ENCODE measurements at places on chromosomes 1 and 21.

DNA sequence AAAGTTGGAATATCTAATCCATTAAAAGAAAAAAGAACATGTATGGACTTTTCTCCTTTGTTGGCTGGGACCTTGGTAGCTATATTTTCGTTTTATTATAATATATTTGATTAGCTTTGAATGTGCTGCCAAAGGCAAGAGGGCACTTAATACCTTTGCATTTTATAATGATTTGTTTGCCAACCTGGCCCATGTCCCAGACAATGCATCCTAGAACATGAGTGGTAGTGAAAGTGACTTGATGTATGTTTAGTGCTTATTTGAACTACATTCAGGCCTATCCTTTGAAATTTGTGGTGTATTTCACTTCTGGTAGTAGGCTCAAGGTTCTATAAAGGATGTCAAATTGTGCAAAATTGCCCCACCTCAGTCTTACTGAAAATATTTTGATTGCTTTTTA is 25.9 kb downstream of the CACHD1 start:
- no peak for DNase-seq

DNA sequence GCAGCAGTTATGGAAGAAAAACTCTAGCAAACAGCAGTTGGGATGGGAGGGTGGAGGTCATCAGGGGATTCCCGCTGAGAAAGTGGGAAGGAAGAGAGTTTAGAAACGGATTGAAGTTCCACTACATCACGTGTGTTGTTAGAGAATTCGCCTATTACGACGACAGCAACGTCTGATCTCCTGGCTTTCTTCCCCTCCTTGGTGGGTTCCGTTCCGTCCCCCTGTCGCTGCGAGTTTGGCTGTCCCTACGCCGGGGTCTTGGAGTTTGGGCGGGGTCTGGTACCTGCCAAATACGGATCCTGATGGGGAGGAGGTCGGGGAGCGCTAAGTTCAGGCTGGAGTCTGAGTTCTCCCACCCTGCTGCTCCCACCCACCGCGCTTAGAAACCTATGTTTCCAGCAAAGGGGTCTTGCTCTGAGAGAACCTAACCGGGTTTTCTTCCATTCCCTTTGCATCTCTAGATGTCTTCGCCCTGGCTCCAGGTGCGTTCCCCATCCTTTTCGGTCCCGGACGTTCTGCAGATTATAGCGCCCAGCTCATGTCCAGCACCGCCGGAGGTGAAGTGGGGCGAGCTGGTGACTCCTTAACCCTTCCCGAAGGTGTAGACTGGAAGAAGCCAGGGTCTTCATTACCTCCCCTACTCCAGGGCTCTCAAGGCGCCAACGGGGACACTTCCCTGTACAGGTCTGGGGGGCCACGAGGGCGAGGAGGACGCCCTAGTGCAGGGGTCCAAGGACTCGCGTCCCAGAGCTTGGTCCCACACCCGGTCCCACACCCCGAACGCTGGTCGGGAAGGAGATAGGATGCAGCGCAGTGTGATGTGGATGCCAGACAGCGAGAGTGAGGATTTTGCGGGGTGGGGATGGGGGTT is 641 bp upstream of the KCNK2 start:
- DNase-seq = no peak

GRCh38 chr1:53272349-53272748 is 34.0 kb upstream of the MAGOH start:
- DNase-seq = no peak

DNA sequence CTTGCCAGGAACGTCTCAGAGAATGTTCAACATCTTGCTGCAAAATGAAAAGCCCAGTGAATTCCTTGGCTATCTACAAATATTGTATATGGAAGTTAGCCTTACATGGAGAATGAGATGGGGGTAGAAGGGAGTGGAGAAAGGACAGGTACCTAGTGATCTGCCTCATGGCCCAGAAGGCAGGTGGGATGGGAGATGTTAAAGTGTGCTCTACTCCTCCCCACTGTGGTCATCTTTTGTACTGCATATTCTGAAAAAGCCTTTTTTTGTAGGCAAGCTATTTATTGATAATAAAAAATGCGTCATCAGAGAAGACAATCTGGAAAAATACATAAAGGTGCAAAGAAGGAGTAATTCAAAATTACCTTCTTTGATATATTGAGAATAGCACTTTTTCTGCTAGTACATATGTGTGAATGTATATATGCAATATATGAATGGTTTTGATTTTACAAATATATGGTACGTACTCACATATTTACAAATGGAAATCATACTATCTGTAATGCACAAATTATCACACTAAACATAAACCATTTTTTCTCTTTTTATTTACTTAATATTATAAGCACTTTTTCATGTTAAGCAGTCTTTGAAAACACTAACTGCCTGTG is 19.1 kb upstream of the SLC5A9 start:
- peak; percentile 42 for DNase-seq

DNA sequence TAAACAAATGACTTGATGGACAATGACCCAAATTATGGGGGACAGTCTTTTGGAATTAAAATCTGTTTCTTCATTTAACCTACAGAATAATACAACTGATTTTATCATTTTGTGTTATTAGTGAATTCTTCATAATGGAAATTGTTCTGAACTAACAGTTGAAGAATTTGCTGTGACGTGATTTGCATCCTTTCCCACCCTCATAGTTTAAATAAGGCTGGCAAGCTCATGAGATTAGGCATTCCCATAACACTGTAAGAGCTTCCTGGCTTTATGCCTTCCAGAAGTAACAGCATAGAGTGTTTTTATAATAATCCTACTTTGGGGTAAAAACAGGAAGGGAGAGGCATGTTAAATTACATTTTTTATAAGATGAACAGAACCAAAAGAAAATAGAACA is 95.7 kb downstream of the ATP6V1G3 start:
- DNase-seq = no peak

DNA sequence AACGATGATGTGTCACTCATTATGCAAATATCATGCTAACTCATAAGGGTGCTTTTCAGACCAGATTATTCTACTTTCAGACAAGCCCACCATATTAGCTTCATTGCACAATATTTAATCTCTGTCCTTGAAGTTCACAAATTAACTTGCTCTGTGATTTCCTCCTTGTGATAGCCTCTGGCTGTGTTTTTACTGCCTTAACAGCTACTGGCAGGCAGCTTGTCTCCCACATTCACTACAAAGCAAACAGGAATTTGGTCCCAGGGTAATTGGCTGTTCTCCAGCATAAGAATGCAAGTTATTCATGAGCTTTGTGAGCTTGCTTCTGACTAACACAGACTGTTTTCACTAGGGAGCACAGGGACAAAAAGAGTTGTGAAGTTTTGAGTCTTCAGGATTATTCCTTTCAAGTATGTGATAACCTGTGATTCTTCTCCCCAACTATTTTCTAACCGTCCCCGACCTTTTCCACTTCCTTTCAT is 87.9 kb upstream of the HMCN1 start:
- DNase-seq = no peak

- DNase-seq = no peak
These were observed 26.4 kb downstream of the ANGPTL1 start for GRCh38 chr1:178844436-178844835.

- DNase-seq = no peak
These were observed 24.4 kb downstream of the CD55 start for GRCh38 chr1:207345644-207346477.

DNA sequence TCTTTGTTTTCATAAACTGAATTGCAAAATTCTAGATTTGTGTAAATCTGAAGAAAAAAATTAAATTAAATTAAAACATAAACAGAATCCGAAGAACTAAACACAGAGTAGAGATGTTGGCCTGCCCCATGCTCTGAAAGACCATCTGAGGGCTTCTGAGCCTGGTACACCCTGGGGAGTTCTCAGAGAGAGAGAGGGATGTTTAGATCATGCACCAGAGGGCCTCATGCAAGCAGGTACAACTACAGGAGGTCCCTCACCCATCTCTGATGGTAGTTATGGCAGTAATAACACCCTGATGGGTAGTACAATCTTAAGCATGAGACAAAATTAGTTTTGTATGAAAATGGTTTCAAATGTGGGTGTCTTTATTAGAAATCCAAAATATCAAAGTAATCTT is 127.7 kb downstream of the TGFB2 start:
- no peak for DNase-seq

DNA sequence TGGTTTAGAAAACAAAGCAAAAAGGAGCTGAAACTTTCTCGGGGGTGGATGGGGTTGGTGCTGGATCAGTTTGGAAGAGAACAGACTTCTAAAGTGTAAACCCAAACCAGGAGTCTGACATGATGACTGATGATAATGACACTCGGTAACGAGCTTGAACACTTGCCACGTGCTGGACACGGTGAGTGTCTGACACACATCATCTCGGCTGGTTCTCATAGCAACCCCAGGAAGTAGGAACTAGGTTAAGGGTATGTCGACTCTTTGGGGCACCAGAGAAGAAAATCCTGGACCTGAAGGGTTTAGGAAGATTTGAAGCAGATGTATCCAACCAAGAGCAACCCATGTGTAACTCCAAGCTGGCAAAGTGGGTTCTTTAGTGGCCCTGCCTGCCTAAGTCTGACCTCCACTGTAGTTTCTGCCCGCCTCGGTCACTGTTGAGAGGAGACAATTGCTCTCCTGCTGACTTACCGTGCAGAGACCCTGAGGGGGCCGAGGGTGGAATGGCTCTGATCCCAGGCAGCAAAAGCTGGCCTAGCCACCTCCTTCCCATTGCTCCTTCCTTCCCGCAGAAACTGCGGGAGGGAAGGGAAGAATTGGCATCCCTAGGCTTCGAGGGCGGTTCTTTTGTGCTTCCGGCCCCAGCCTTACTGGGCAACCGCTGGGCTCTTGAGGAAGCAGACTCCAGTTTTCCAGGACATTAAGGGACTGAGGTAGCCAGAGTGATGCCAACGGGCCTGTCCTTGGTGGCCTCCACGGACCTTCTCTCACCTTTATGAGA is 156.0 kb downstream of the TOMM20 start:
- DNase-seq = no peak

GRCh38 chr1:178488393-178488792 is 8.4 kb downstream of the CLEC20A start:
- DNase-seq = no peak

DNA sequence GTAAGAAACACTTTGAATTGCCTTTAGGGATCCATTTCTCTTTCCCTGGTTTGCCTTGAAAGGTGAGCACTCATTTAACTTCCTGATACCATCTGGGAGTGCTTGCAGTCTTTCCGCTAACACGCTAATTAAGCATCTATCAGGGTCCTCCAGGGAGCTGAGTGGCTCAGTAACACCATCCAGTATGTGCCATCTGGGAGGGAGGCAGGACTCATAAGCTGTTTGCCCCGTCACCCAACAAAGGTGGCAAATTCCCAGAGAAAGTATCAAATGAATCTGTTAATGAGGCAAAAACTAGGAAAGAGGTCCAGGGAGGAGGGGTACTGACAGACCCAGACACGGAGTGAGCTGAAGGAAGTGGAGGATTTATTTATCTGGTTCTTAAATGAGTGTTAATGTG is 430.9 kb downstream of the HLX start:
- no peak for DNase-seq
